Left cardiac atrium (tissue), 4 donors: ENCODE measurements at places on chromosomes 6 and 20. TPM values are rescaled to one million over a fixed set of nuclear protein-coding genes. Genes with fewer than 3 reads are reported as not detected.

The TRIM10 gene
- total RNA-seq = not detected

The HAO1 gene
- not detected for total RNA-seq

The TAAR1 gene
- not detected for total RNA-seq

The MLN gene
- total RNA-seq = not detected

The SYCP2L gene
- total RNA-seq = 0.59 TPM

DNA sequence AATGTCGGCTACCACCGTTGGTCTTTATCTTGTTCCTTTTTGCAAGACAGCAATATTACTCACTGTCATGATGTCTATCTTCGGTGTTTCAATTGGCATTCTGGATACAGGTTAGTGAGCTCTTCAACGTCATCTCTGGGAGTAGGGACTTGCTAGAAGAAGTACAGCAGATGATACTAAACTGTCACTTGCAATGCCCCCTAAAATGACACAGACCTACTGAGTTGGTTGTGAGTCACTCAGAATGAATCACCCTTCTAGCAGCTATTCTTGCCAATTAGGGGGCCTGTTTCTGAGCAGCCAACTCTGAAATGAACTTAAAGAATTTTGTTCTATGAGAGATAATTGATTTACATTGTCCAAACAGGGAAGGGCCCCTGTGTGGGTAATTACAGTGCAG lies 176.5 kb downstream of the SLC16A10 start:
- no peak for DNase-seq

DNA sequence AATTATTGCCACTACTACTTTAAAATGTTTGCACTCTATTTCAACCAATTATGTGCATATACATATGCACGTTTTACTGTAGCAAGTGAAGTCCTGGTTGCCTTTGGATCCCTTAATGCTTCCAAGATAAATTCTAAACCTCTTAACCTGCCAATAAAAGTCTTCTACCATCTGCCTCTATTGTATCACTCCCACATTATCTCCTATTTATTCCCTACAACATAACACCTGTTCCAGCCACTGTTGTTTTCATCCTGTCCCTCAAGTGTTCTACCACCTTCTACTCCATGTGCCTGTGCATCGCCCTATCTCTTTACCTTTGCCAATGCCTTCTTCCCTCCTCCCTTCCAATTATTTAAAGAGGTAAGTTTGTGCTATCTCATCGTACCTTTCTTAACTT lies 499.0 kb upstream of the RNF217 start:
- no peak for DNase-seq

GRCh38 chr6:125469915-125470314 lies 168.1 kb upstream of the HDDC2 start:
- no peak for DNase-seq
